ENCODE measurements at places on chromosomes 12 and 14.
A peak's percentile ranks its signal among the peaks of the same experiment; 100 is the strongest.

DNA sequence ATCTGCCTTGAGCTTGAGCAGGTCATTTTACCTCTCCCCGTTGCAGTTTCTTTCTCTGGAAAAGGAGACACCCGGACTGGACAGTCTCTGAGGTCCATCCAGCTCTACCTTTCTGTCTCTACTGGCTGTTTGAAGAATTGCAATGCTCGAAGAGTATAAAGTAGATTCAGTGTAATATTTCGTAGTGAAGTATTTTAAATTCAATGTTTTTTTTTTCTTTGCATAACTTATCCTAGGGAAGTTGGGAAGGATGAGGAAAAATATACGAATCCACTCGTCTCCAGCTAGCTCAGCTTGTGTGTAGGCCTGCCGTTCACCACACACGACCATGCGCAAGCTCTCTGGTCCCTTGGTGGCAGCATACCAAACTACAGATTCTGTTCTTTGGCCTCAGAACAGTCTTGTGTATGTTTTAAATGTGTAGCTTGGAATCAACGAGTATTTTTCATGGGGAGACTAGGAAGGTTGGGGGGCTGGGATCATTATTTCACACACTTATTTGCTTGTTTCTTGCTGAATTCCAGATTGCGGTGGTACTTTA, 307.9 kb downstream of the CACNA1C start:
- no peak for DNase-seq

DNA sequence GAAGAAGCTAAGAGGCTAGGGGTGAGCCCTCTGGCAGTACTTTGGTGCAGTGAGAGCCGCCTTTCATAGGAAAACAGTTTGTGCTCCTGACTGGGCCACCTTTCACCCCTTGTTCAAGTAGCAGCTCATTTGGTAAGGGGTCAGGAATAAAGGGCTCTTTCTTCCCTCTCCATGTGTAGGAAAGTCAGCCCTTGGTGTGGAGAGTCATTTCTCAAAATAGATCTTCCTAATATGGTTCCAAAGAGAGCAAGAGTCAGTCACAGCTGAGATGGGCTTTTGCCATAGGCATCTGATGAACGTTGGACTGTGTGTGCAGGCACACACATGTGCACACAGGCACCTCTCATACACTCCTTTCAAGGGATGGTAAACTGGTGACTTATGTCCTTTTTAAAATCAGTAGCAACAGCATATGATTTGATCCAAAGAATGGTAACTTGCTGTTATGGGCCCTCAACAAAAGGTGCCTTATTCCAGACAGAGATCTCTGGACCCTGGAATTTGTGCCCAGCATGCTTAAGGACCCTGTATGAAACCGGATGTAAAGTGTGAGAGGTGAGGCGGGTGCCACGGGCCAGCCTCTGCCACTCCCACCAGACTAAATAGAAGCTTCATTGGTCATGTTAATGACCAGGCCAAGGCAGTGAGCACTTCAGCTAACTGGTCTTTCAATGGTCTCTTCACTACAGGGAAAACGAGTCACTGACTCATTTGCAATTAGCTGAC, 16.7 kb upstream of the RIC8B start:
- no peak for DNase-seq

GRCh38 chr12:54222609-54223008, 33.8 kb upstream of the SMUG1 start:
- DNase-seq, result peak; percentile 80

DNA sequence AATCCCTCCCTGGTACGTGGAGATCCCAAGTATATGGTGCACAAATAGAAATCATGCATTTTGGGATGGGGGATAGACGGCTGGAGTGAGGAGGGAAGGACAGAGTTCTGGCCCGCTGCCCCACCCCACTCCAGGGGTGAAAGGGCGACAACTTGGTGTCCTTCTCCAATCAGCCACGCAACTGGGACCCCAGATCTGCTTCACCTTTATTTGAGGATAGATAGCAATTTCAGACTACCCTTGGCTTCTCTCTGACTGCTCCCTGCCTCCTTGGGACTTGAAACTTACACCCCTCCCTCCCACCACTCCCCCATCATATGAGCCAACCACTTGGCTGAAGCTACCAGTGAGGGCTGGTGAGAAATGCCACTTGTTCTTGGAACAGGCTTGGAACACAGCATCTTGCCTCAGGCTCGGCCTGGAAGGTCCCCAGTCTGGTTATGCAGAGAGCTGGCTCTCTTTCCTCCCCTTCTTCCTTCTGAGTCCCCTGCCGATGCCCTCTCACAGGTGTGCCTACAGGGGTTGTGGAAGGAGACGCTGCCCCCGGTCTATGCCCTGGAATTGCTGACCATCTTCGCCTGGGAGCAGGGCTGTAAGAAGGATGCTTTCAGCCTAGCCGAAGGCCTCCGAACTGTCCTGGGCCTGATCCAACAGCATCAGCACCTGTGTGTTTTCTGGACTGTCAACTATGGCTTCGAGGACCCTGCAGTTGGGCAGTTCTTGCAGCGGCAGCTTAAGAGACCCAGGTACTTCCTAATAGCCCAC, 8.1 kb downstream of the OAS3 start:
- DNase-seq, result no peak

DNA sequence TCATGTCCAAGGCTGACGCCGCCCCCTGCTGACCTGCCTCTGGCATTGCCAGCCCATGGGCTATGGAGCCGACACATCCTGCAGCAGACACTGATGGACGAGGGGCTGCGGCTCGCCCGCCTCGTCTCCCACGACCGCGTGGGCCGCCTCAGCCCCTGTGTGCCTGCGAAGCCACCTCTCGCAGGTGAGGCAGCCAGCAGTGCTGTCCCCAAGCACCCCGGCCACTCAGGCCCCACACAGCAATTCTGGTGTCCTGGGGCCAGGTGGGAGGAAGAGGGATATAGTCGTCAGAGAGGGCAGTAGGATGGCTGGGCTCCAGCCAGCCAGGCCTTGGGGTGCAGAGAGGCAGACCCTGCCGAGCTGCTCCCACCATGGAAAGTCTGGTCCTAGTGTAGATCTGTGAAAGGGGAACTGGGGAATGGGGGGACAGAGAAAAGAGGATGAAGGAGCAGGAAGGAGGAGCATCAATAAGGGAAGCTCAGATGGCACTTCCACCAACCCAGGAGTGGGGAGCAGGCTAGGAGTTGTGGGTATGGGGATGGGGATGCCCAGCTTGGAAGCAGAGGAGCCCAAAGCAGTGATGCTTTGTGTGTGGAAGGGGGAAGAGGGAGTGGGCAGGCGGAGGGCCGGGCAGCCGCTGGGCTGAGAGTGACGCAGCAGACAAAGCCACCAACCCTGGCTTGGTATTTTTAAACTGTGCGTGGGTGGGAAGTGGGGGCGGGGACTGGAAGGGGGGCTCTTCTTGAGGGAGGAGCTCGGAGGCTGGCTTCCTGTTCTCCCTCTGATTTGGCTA, 4.7 kb downstream of the NAB2 start:
- DNase-seq, result peak; percentile 90

GRCh38 chr12:108668063-108668462, 34.4 kb upstream of the SELPLG start:
- DNase-seq, result no peak

DNA sequence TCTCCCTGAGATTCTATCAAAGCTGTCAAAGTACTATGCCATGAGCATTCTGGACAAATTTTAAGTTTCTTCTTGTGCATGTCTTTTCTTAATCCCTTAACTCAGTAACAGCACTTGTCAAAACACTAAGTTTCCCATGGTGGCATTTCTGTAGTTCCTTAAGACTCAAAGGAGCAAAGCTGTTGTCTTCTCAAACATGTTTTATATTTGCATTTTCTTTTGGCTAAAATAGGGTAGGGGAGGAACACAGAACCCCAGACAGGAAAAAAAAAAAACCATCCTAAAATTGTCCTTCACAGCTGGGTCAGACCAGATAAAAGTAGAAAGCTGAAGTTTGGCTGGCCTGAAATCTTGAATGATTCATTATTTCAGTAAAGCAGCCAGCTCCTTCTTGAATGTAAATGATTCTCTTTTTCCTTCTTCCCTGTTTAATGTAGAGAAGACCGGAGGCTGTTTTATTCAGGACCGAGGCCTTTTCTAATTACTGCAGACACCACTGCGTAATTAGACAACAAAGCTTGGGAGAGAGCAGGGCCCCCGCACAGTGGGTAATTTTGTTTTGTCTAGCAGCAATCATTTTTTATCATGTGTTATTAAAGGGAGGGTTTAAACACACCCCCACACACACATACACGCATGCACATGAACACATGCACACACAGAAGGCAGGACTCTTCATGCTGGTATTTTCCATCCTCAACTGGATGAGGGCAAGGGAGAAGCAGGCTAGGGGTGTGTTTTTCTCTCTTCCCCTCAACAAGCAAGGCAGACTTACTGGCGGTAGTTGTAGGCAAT, 51.0 kb downstream of the PAH start:
- DNase-seq, result no peak

GRCh38 chr12:124466216-124467128, 100.9 kb downstream of the NCOR2 start:
- no peak for DNase-seq

DNA sequence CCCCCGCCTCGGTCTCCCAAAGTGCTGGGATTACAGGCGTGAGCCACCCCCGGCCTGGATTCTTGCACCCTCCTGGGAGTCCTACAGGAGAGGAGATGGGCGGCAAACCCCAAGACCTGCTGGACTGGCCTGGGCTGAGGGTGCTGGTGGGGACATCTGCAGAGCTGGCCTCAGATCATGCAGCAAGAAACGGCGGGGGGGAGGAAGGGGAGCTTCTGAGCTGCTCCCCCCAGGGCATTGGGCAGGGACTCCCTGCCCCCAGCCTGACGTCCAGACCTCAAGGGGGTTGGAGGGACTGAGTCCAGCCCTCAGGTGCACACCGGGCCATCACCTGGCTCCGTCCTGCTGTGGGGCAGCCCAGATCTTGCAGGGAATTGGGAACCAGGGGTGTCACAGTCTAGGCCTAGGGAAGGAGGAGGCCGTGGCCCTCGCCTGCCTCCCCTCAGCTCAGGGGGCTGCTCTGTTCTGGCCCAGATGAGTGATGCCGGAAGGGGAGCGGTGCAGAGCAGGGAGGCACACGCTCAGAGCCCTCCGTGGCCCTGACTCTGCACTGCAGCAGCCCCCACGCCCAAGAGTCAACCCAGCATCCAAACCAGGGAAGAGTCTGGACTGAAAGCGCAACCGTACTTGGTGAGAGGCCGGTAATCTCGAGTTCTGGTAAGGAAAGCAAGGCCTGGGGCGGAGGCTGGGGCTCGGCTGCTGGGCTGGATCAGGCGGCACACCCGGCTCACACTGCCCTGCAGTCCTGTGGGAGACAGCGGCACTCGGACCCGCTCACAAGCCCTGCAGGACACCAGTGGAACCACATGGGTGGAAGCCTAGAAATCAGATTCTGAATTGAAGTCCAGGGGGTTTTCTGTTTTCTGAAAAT, 8.9 kb upstream of the AMN start:
- DNase-seq, result no peak

DNA sequence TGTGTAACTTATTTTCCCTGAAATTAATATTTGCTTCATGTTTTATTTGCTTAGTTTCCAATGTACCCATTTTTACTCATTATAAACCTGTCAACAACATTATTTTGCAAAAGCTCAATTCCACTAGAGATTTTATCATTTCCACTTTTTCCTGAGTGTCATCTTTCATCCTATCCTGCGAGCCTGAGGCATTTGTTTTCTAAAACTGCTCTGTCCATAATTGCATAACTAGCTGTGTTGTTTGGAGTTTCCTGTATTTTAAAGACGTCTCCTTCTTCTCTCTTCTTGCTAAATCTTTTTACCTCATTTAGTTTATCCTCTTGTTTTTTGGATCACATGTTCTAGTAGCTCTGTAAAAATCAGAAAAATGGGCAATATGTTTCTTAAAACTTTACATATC, 332.7 kb upstream of the NOVA1 start:
- no peak for DNase-seq

- peak; percentile 69 for DNase-seq
Observed at GRCh38 chr14:63893701-63894458, 41.1 kb downstream of the SYNE2 start.

DNA sequence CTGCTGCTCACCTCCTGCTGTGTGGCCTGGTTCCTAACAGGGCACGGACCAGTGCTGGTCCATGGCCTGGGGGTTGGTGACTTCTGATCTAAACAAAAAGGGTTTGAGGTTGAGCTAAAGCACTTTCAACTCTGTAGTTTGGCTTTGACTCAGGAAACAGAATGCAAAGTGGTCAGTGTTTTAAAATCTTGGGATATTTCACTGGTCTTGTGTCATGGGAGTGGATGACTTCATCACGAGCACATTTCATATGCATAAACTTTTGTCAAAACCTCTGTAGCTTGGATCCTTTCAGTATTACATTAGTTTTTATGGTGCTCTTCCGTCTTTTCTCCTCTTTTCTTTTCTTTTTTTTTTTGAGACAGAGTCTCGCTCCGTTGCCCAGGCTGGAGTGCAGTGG, 25.6 kb downstream of the FAM161B start:
- no peak for DNase-seq

DNA sequence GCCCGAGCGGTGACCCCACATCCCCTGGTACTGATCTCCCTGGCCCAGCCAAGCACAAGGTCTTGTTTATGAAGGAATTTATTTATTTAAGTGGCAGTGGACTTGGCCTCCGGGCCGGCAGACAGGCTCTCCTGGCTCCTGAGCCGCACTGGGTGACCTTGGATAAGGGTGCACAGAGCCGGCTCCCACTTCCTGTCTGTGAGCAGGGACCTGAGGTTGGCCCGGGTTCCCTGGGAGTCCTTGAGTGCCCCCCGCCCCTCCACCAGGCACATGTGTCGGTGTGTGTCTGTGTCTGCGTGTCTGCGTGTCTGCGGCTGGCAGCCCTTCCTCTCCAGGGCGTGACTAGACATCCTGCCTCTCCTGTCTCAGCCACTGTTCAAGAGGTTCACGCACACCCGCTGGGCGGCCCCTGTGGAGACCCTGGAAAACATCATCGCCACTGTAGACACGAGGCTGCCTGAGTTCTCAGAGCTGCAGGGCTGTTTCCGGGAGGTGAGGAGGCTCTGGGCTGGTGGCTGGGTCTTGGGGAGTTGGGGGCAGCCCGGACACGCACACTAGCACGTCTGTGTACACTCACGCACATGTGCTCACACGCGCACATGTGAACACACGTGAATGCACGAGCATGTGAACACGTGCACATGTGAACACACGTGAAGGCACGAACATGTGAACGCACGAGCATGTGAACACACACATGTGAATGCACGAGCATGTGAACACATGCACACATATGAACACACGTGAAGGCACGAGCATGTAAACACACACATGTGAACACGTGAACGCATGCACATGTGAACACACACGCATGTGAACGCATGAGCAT, 9.3 kb downstream of the TNFAIP2 start:
- no peak for DNase-seq
